ENCODE measurements at places on chromosomes 12 and 14. TPM values are rescaled to one million over a fixed set of nuclear protein-coding genes. Genes with fewer than 3 reads are reported as not detected.

- DNase-seq: peak; percentile 89
Observed at GRCh38 chr14:92471919-92472318, 41.7 kb upstream of the RIN3 start.

DNA sequence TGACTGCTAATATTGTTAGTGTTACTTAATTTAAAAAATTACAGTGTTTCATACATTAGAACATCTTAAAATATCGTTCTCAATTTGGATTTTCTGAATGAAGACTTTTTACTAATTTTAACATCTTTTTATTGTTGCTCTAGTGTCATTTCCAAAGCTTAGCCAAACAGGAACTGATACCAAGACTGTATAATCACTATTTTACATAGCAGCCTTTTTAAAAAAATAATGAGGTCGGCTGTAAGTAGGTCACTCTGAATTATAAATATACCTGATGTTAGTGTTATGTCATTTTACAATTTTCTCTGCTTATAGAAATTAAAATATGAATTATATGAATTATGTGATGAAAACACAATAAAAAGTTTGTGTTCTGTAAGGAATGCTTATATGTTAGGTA is 321.5 kb downstream of the TMEM117 start:
- no peak for DNase-seq

Gene CCDC38
- not detected for total RNA-seq

- no peak for DNase-seq
Observed at GRCh38 chr14:104730487-104730886, 6.5 kb downstream of the ADSS1 start.

Gene NAA25
- total RNA-seq: 31.0 TPM

GRCh38 chr12:3205742-3206519 is 128.8 kb downstream of the TSPAN9 start:
- no peak for DNase-seq

DNA sequence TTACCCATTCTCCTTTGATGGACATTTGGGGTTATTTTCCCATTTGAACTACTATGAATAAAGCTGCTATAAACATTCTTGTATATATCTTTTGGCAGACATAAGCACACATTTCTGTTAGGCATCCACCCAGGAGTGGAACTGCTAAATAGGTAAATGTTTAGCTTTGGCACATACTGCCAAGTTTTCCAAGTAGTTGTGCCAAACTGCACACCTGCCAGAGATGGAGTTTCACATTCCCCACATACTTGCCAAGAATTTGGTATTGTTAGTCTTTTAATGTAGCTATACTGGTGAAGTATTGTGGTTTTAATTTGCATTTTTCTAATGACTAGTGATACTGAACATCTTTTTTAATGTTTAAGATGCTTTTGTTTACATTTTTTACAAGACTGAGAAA is 201.0 kb downstream of the GXYLT1 start:
- no peak for DNase-seq

Gene PRB2
- total RNA-seq: not detected

DNA sequence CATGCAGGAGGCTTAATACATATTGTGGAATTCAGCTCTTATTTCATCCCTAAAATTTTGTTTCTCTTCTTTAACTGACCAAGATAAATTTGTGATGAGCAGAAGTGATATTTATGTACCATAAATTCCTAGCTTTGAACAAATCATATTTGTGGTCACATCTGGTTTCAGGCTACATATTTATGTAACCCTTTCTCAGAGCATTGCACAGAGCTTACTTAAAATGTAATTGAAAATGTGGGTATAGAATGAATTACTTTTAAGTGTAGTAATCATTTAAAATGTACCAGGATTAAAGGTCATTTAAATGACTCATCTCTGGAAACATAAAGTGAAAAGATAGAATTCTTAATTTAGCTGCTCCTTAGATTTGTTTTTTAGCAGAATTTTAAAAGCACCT is 129.9 kb upstream of the FRMD6 start:
- peak; percentile 14 for DNase-seq

- no peak for DNase-seq
Observed at GRCh38 chr12:79891506-79892162, 43.3 kb downstream of the PPP1R12A start.

DNA sequence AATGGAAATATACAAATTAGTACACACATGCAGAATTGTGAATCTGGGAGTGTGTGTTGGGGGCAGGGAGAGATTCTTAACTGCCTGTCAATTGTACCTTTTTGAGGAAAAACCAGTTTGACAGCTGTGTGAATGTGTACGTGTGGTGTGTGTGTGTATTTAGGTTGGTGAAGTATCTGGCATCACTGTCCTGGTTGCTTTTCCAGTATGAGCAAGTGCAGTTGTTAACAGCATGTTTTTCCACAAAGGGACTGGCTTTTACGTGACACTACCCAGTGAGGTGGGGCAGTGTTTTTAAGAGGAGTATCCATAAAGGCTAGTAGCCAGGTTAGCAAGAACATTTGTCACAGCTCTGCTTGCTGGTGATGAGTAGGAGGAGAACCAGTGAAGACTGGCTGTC is 56.1 kb downstream of the DAAM1 start:
- no peak for DNase-seq

GRCh38 chr12:110002676-110003515 is 3.7 kb downstream of the ANKRD13A start:
- DNase-seq: no peak

DNA sequence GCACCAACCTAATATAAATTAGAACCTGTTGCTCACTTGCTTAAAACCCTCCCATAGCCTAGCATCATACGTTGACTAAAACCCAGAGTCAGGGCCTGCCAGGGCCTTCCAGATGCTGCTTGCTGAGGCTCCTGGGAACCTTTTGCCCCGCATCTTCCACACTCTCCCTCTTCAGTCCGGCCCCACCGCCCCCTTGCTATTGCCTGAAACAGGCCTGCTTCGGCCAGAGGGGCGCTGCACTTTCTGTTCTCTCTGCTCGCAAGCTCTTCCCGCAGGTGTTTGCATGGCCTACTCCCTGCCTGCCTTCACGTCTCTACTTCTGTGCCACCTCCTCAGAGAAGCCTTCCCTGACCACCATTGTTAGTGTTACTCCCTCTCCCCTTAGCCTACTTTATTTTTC is 13.7 kb upstream of the TCTN2 start:
- no peak for DNase-seq

Gene REP15
- total RNA-seq: 3.5 TPM

DNA sequence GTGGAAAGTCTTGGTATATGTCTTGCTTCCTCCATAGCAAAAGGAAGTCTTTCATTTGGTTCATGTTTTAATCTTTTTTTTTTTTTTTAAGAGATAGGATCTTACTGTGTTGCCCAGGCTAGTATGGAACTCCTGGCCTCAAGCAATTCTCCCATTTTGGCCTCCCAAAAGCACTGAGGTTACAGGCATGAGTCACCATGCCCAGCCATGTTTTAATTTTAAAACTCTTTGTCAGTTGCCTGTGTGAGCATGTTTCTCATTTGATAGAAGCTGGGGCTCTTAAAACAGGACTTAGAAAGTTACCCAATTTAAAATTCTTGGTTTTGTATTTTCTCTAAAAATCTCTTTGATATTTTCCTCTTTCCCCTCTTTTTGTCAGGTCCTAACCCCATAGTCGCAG is 45.0 kb upstream of the REP15 start:
- DNase-seq: peak; percentile 36

DNA sequence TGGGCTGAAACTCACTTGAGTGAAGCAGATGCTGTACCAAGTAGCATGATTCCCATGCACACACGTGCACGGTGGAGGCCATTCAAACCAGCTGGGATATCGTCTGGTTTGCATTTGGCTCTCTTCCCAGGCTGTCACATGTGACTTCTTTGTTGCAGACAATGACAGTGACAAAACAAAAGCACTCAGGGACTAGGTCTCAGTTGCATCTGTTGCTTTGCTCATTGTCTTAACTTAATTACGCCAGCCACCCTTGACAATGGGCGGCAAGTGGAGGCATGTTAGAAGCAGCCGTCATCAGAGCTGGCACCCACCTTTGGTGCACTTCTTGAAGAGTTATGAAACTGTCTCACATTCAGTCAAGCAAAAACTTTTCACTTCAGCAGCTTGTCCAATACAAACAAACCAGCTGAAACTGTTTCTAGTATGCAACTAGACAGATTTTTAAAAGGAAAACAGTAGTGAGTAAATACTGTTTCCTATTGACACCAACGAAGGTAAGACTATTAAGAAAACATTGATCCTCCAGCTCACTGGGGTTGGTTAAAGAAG is 74.3 kb downstream of the IGF1 start:
- DNase-seq: no peak

DNA sequence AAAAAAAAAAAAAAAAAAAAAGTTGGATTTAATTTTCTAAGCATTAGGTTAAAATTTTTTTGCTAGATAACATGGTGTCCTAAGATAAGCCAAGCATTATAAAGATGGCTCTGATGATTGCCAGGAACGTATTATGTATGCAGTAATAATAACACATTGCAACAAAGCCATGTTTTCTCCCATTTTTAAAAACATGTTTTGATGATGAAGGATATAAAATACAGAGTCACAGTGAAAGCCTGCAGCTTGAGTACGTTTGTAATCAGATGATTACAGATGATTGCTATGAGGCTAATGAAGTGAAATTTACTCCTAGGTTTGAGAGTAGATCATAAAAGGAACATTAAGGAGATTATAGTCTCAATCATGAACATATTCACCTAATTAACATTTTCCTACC is 13.3 kb upstream of the WDR89 start:
- no peak for DNase-seq

All from HT1080 (cell line).